AG20443 (cell line): ENCODE measurements at places on chromosomes 16 and 17.

DNA sequence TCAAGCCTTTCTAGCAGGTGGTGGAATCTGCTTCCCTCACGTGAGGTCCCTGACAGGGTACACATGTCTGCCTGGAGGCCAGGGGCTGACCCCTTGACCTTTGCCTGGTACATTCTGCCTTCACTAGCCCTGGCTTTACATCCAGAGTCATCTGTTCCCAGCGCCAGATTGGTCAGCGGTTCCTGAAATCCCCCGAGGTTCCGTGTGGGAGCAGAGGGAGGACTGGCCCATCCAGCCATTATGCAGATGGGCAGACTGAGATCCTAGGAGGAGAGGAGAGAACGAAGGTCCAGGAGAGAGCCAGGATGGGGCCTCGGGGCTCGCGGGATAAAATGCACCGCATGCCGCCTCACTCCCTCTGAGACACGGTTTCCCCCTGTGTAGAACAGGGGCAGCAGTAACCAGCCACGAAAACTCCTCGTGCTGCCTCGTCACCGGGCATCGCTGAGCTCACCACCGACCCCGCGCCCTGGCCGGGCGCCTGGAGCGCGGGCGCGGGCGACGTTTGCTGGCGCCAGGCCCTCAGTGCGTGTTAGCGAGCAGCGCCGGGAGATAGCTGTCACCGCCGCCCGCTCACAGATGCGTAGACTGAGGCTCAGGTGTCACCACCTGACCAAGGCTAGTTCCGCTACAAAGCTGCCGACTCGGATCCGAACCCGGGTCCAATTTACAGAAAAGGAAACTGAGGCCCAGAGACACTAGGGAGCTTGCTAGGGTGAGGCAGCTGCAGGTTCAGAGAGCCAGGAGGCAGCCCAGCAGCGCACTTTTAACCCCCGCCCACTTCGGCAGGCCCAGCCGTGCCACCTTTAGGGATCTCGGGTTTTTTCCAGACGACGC, 811 bp upstream of the MAP2K3 start:
- peak; percentile 22 for DNase-seq

- peak; percentile 88 for DNase-seq
These were observed 31.1 kb upstream of the CPNE2 start for GRCh38 chr16:57061084-57061905.

DNA sequence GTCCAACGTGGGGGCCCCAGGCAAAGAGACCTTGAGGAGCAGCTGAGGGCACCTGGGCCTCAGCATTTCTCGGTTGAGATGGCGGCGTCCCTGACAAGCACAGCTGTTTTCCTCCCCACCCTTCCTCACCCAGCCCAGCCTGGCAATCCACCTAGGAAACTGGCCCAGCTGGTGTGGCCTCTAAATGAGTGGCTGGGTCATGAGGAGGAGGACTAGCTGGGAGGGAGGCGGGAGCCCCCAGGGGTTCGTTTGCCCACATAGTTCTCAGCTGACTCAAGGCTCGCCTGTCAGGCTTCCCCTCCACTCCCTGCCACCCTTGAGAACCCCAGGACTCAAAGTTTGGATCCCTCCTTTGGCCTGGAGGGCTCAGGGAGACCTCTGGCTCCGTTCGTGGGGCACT, 5.9 kb downstream of the RNF222 start:
- DNase-seq = peak; percentile 45

GRCh38 chr17:1953831-1954230, 71.3 kb downstream of the RTN4RL1 start:
- DNase-seq = no peak

DNA sequence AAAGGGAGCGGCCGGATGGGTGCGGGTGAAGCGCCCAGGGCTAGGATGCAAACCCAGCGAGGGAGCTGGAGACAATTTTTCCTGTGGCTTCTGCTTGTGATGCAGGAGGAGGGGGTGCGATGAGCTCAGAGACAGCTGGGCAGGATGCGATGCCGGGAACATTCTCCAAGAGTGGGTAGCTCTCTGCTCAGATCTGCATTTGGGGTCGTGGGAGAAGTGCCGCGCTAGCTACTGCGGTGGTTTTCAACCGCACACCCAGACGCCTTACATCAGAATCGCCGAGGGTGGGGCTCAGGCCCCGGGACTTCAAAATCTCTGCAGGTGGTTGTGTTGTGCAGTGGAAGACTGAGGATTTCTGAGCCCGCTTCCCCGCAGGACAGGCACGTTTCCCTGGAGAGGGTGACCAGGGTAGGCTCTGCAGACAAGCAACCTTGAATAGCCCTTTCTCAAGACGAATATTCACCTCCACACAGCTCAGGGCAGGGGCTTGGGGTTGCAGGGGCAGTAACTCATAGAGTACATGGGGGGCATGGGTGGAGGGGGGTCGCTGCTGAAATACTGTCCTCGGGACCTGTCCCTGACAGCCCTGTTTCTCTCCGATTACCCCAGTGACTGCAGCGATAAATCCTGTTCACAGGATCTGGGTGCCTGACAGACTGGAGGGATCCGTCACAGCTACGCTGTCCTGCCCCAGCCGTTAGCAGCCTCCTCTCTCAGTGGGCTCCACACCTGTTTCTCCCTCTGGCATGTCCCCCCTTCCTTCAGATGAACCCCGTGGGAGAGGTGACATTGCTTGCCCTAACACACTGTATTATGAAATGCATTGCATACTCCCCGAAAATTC, 63.3 kb downstream of the HAPSTR1 start:
- DNase-seq = no peak

DNA sequence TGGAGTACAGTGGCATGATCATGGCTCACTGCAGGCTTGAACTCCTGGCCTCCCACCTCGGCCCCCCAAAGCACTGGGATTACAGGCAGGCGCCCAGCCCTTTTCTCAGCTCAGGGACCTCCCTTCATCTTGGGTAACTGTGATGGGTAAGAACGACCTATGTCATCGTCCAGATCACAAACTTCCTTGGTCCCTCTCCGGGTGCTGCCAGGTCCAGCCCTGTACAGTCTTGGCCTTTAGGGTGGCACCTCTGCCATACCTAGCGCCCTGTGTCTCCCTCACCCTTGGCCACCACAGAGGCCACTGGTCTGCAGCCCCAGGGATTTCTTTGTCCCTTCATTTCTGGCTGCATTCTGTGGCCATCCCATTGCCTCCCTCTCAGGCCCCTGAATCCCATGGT, 29.7 kb upstream of the ZFP90 start:
- no peak for DNase-seq

GRCh38 chr17:69445132-69445531, 30.6 kb downstream of the MAP2K6 start:
- no peak for DNase-seq

GRCh38 chr16:4660454-4661007, 32.8 kb upstream of the NUDT16L1 start:
- DNase-seq = no peak

DNA sequence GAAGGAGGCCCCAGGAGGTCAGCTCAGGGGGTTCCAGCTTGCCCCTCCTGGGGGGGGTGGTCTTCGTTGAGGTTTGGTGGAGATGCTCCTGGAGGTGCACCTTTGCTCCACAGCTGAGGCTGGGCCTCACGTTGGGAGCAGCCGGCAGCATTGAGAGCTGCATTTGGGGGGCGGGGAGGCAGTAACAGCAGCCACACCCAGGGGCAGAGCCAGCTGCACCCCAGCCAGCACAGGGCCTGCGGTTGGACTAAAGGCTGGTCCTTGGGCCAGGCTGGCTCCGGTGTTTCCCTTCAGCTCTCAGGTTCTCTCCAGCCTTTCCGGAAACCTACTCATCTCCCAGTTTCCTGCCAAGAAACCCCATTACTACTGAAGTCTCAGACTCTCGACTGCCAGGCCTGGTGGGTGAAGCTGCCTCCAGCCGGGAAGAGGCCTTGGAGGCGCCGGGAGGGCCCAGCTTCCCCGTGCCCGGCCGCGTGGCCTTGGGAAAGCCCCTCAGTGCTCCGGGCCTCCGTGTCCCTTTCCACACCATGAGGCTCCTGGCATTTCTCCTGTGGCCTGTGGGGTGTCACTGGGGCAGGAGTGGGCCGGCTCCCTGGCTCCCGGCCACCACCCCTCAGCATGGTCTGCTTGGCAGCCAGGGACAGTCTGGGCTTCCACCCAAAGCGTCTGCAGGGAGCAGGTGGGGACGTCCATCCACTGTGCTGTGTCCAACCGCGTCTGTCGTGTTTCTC, 14.0 kb upstream of the BAIAP2 start:
- DNase-seq = peak; percentile 84

DNA sequence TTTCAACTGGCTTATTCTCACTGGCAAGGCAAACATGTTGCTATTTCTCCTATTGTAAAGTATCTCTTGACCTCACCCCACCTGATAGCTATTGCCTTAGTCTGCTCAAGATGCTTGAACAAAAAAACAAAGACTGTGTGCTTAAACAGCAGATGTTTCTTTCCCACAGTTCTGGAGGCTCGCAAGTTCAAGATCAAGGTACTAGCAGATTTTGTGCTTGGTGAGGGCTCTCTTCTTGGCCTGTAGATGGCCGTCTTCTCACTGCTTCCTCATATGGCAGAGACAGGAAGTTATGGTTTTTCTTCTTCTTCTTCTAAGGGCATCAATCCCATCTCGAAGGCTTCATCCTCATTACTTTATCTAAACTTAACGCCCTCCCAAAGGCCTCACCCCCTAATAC, 109.7 kb upstream of the CLEC3A start:
- no peak for DNase-seq
